ENCODE measurements at places on chromosomes 6 and 20.
A peak's percentile ranks its signal among the peaks of the same experiment; 100 is the strongest.

- DNase-seq: no peak
Observed at GRCh38 chr6:41489120-41489851, 56.9 kb upstream of the FOXP4 start.

DNA sequence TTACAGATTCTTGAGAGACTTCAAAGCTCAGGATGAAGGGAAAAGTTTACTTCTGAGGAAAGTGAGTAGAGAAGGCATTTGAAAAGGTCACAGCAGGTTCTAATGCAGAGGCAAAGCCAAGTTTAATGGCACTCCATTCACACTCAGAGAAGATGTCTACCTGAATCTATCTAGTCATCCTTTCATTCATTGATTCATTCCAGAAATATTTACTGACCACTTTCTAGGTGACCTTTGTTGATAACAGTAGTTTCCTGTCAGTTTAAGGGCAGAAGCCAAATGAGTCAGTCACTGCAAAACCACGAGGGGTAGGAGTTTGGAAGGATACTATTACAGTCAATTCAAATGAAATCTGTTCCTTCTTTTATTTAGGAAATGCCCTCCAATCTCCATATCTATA lies 30.8 kb downstream of the FBXO5 start:
- peak; percentile 27 for DNase-seq

- DNase-seq: peak; percentile 90
Observed at GRCh38 chr20:38523697-38524096, 51.1 kb downstream of the RALGAPB start.

DNA sequence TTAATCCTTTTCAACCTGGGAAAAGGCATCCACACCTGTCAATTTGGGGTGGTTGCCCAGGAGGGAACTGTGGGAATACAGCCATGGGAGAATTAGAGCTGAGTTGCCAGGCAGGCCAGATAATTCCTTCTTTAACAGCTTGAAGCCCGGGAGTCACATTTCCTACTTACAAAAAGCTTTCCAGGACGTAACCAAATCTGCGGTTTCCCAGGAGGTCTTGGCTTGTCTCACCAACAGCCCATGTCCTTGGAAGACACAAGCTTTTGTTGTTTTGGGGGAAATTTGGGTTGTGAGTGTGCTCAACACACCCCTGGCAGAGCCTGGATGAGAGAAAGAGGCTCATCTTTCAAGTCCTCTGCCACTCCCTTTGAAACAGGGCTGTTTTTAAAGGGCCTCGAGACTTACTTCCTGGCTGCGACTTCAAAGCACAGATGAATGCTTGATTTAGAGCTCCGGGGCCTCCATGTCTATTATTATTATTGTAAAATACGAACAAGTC lies 465.9 kb upstream of the BTBD3 start:
- no peak for DNase-seq

DNA sequence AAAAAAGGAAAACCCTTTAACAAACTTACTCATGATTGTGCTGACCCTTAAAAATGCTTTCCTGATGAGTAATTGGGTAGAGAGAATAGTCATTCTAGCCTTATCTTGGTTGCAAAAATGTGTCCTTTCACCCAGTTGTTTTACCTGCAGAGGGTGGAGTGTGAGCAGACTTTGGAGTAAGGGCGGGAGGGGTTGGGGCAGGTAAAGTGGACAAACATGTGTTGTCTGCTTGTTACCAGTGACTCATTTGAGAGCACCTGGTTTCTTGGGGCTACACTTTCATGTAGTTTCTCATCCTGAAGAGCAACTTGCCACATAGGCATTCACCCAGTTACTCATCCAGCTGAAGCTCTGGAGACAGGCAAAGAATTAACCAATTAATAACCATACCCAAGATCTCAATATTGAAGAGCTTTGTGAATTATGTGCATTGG lies 121.1 kb downstream of the TNFRSF21 start:
- peak; percentile 95 for DNase-seq

- no peak for DNase-seq
Observed at GRCh38 chr20:54305421-54305820, 97.5 kb downstream of the PFDN4 start.

DNA sequence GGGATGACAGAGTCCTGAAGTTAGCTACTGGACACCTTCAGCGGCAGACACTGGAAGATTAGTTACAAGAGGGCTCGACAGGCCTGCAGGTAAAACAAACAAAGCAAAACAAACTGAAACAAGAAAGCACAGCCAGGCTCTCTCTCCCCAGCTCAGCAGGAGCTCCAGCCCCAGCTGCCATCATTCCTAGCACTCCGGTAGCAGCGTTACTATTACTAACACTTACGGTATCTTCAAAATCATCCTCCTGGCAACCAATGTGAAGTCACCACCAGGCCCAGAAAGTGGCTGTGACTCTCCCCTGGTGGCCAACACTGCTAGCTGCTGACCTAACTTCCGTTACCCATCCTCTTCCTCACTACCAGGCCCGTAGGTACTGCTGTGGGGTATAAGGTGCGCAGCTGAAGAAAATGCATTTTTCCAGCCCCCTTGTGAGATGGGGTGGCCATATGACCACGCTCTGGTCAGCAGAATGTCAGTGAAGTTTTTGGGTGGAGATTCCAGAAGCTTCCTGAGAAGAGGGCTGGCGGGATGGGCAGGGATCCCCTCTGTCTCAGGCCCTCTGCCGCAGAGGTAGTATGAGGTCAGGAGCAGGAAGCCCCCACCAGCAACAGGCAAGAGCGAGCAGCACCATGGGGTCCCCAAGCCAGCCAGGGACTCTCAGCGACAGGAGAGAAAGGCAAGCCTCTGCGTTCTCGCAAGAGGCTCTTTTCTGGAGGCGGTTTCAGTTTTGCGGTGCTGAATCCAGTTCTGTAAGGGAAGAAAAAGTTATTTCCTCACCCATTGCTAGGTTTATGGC lies 37.4 kb upstream of the TBXT start:
- no peak for DNase-seq

DNA sequence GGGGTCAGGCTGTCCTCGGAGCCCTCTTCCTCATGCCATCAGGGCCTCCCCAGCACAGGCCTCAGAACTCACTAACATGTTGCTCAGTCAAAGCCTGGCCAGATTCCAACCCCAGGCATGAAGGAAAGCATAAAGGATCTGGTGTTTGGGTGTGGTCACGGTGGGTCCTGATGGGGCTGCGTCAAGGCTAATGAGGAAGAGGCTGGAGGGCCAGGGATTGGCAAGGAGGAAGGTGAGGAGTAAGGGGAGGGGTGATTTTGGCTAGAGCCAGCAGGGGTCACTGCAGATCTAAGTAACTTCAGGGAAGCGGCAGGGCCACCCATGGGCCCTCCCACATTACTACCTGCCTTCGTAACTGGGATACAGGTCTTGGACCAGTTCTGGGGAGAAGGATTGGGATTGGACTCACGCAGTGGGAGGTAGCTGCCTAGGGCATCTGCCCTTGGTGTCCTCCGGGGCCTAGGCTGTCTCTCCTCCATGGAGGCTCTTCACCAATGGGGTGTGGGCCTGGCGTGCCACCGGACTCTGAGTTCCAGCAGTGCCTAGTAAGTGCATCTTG lies 36.2 kb upstream of the MRPS18A start:
- DNase-seq: peak; percentile 74

- no peak for DNase-seq
Observed at GRCh38 chr6:33504486-33504885, 50.1 kb downstream of the ZBTB9 start.

- no peak for DNase-seq
Observed at GRCh38 chr20:58467572-58468527, 47.3 kb downstream of the APCDD1L start.

GRCh38 chr6:122524056-122524455 lies 52.4 kb upstream of the SERINC1 start:
- no peak for DNase-seq

DNA sequence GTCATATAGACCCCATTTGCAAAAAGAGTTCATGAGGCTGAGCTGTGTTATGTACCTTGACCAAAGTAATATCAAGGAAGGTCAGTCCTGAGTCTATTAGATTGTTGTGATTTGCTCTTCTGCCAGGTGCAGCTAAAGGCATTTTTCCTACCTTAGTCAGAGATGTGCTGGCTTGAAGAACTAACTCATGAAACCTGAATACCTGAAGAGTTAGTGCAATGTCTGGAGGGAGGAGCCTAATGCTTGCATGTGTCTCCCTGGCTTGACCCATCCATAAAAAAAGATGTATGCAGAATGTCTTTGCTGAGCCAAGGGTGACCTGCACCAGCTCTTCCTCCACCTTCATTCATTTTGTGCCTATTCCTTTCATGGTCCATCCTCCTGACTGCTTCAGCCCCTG lies 742.0 kb downstream of the KIF16B start:
- DNase-seq: peak; percentile 14

DNA sequence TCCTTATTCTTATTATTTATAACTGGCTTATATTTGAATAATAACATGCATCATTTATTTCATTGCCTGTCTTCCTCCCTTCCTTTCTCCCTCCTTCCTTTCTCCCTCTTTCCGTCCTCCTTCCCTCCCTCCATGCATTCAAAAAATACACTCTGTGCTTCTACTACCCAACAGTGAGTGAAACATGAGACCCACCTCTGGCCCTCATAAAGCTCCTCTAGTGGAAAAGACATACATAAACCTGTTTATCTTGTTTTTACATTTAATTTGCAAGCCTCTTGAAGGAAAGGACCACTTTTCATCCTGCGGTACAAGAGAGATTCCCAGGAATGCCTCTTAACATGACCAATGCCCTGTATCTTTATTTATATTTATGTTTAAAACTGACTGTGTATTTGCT lies 21.8 kb upstream of the ISM1 start:
- DNase-seq: no peak

GRCh38 chr6:85361643-85362014 lies 88.3 kb upstream of the NT5E start:
- no peak for DNase-seq

DNA sequence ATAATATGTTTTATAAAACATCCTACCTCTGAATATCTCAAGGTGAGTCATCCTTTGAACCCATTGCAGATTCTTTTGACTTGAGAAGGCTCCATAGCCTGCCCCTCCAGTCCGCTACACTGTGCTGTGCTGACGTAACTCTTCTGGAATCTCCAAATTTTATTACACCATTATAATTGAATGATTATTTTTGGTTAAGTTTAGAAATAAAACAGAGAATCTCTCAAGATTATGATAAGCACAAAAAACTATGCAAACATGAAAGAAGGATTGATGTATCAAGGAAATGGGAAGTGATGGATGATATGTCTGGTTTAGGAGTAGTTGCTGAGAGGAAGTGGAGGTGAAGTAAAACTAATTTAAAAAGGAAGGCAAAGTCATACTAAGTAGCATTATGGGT lies 1021.3 kb downstream of the HACE1 start:
- no peak for DNase-seq

GRCh38 chr6:156618600-156619205 lies 158.5 kb upstream of the ARID1B start:
- no peak for DNase-seq

DNA sequence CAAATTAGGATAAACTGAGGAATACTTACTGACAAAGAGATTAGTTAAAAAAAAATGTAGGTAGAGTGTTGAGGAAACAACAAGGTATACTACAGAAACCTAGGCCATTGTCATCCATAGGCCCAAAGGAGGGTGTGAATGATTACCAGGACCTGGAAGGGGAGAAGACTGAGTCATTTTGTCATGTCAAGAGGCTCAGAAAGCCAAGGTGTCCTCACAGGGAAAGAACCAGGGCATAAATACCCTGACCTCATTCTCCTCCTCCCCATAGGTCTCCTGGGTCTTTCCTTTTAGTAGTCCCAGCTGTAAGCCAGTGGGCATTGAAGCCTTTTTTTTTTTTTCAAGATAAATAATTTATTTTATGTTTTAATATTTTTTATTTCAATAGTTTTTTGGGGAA lies 582.1 kb upstream of the JAG1 start:
- DNase-seq: no peak

DNA sequence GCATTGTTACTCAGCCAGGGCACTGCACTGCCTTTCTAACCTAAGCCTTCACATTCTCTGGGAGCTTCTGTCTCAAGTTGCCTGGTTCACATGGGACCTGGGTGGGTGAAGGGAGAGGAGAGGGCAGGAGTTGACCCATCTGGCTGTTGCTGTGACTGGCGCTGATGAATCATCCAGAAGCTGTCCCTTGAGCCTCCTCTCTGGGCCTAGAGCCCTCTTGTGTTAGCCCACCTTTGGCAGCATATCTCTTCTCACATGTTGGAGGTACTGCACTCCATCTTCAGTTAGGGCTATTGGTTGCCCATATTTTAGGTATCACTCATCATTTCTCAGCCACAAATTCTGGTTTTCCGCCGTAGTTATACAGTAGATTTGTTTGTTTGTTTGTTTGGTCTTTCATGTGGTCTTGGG lies 19.8 kb downstream of the XRN2 start:
- no peak for DNase-seq

- no peak for DNase-seq
Observed at GRCh38 chr6:159801935-159802334, 1.9 kb downstream of the PNLDC1 start.

GRCh38 chr6:122713138-122713537 lies 66.4 kb upstream of the FABP7 start:
- DNase-seq: no peak

GRCh38 chr6:93417421-93418013 lies 1.8 kb downstream of the EPHA7 start:
- DNase-seq: peak; percentile 36

DNA sequence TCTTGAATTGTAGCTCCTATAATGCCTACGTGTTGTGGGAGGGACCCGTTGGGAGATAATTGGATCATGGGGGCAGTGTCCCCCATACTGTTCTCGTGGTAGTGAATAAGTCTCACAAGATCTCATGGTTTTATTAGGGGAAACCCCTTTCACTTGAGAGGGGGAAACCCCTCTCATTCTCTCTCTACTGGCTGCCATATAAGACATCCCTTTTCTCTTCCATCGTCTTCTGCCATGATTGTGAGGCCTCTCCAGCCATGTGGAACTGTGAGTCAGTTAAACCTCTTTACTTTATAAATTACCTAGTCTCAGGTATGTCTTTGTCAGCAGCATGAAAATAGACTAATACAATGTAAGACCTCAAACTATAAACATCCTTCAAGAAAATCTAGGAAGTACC lies 23.1 kb downstream of the PAQR8 start:
- DNase-seq: no peak

All from RWPE1 (cell line).